ENCODE measurements at places on chromosomes 11 and 22.

- no peak for DNase-seq
These were observed 9.4 kb downstream of the CNGA4 start for GRCh38 chr11:6248248-6248647.

DNA sequence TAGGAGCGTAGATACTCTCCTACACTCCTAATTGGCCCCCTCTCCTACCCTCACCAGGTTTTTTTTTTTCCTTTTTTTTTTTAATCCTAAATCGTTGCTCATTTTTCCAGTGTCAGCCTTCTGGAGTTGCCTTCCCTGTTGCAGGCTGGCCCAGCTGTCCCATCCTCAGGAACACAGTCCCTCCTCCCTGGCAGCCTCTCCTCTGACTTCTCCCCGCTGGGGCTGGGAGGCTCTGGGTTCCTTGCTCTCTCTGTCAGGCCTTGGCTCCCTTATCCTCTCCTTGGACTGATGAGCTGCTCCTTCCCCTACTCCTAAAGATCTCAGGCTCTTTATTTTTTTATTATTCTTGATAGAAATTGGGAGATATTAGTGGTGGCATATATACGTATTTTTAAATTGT is 62.2 kb downstream of the PKNOX2 start:
- no peak for DNase-seq

GRCh38 chr22:31160328-31160978 is 471 bp downstream of the RNF185 start:
- no peak for DNase-seq

GRCh38 chr11:61027141-61027840 is 55.8 kb downstream of the CD6 start:
- no peak for DNase-seq

GRCh38 chr22:45752036-45752435 is 80.4 kb downstream of the ATXN10 start:
- no peak for DNase-seq

- peak; percentile 19 for DNase-seq
These were observed 29.9 kb downstream of the FGF4 start for GRCh38 chr11:69745201-69745600.

DNA sequence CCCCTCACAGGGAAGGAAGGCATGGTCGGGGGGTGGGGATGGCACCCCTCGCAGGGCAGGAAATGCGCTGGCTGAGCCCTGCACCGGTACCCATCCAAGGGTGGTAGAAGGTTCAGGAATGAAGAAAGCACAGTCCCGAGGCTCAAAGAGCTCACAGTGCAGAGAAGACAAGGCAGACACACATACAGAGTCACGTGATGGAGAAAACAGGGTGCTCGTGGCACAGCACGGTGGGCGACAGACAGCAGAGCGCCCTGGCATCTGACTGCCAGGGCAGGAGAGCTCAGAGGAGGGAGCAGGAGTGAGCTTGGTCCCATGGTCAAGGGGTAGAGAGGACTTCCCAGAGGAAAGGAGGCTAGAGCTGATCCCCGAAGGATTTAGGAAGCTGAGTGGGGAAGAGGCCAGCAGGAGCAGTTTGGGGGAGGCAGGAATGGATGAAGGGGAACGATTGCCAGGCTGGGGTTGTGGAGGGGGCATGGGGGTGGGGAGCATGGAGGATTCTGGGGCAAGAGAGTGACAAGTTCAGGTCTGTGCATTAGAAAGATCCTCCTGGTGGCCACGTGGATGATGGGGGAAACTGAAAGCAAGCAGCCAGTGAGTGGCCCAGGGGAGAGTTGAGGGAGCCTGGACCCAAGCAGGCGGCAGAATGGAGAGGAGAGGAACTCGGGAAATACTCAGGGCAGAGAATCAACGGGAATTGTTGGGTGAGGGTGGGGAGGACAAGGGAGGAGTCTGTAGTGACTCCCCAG is 43.9 kb downstream of the PDE2A start:
- no peak for DNase-seq

All from Daoy (cell line).